ENCODE measurements at places on chromosomes 2 and 18. TPM values are rescaled to one million over a fixed set of nuclear protein-coding genes. Genes with fewer than 3 reads are reported as not detected.

Gene ADNP2
- 16.0 TPM for total RNA-seq

Gene CXXC1
- total RNA-seq, result 42.5 TPM

Gene ADRA2B
- total RNA-seq, result 1.2 TPM

Gene CRACDL
- 7.9 TPM for total RNA-seq

Gene MYOM1
- 3.9 TPM for total RNA-seq

Gene DNAJC5G
- not detected for total RNA-seq

Gene TMEM198
- 2.6 TPM for total RNA-seq

Gene TCF23
- 0.48 TPM for total RNA-seq

Gene ANKRD36
- 18.2 TPM for total RNA-seq

Gene TUBB8B
- not detected for total RNA-seq

Gene B3GNT7
- total RNA-seq, result 3.9 TPM

Gene TCF7L1
- 27.8 TPM for total RNA-seq

All from mesenteric fat pad (tissue), 1 donor.